ENCODE measurements at places on chromosomes 2 and 18. TPM values are rescaled to one million over a fixed set of nuclear protein-coding genes. Genes with fewer than 3 reads are reported as not detected.

RAX gene
- total RNA-seq, result not detected

- no peak for DNase-seq
These were observed 14.9 kb upstream of the FAP start for GRCh38 chr2:162258169-162258568.

TUBA4B gene
- not detected for total RNA-seq

- no peak for DNase-seq
These were observed 1.1 kb downstream of the TRABD2A start for GRCh38 chr2:84879584-84880394.

SLC9A4 gene
- total RNA-seq, result not detected

- DNase-seq, result no peak
These were observed 1302.7 kb upstream of the PIK3C3 start for GRCh38 chr18:40652321-40652720.

DNA sequence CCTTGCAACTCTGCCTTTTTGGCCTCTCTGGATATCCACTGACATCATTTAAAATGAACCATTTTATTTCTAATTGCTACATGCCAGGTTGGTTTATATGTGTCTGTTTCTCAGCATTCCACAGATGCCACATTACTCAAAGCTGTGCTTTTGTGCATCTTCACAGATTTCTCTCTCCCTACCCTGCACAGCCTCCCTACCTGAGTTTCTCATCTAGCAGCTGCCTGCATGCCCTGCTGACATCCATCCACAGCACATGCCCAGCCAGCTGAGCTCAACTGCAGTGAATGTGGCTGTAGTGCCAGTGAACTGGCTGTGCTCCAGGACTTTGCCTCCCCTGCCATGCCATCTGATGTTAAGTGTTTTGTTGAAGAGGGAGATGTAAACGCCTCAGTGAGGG, 44.5 kb downstream of the PKP4 start:
- DNase-seq, result no peak

GRCh38 chr2:188078534-188078933, 213.1 kb upstream of the GULP1 start:
- no peak for DNase-seq

DNA sequence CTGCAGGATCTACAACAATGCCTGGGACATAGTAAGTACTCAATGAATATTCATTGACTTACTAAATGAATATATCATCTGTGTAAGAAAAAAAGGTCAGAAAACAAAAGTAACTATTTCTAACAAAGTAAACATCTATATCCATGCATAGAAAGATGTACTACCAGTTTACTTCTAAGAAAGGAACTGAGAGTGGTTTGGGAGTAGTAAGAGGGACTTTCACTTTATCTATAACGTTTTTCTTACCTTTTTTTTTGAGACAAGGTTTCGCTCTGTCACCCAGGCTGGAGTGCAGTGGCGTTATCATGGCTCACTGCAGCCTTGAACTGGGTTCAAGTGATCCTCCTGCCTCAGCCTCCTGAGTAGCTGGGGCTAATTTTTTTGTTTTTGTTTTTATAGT, 25.7 kb downstream of the DHX57 start:
- no peak for DNase-seq

GRCh38 chr2:202307690-202308089, 42.1 kb downstream of the NOP58 start:
- no peak for DNase-seq

GRCh38 chr2:232377841-232378734, 463 bp upstream of the ALPP start:
- no peak for DNase-seq

DNA sequence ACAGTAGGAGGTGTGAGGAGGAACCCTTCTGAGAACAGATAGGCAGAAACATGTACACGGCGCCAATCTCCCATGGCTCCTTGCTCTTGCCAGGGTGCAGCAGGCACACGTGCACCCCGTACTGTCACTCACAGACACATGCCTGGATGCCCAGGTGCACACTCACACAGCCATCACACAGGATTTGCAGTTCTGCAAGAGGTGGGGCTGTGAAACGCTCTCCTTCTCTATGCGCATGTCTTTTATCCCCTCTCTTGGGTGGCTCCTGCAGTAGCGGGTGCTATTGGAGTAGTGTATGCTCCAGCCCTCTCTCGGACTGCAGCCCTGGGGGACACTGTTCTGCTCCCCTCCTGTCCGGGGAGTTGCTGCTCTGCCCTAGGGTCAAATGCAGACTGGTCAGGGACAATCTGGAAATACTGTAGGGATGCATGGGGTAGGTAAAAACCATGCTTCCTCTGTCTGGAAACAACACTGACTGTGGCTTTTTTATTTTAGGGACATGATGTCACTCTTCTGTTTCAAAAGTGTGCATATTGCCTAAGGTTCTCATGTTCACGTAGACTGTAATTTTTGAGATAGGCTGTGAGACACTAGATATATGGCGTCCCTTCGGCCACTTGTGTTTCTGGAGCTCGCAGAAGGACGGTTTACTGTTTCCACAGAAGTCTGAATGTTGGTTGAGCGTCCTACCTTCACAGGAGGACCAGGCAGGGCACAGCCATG, 118.5 kb downstream of the PRKCE start:
- DNase-seq, result no peak

ABCA12 gene
- under 0.01 TPM for total RNA-seq

- DNase-seq, result no peak
These were observed 297.3 kb downstream of the ETAA1 start for GRCh38 chr2:67694445-67694844.

DNA sequence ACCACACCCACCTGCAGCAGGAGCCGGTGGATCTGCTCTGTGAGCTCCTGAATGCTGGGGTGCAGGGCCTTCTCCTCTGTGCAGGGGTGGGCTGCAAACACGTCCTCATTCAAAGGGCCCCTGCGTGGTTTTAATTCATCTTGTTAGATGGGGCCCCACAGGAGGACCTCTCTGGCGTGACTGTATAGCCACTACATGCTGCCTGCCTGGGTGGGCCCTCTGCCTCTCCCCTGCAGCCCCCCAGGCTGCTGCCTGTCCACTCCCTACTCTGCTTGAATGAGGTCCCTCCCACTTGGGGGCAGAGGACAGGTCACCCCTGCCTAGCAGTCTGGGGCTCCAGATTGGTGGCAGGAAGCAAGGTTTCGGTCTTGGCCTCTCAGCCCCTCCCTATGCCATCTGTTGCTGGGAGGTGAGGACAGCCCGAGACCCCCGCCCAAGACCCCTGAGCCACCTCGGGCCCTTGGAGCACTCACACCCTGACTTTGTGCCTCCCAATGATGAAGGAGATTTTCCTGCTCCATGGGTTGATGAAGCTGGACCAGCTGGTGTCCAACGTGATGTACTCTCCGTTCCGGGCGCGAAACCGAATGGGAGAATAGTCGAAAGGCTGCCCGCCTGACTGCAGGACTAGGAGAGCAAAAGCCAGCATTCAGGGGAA, 22.0 kb upstream of the HES6 start:
- no peak for DNase-seq

Measured in HT1080 (cell line).